NCI-H460 (cell line): ENCODE measurements at places on chromosomes 12 and 14.

DNA sequence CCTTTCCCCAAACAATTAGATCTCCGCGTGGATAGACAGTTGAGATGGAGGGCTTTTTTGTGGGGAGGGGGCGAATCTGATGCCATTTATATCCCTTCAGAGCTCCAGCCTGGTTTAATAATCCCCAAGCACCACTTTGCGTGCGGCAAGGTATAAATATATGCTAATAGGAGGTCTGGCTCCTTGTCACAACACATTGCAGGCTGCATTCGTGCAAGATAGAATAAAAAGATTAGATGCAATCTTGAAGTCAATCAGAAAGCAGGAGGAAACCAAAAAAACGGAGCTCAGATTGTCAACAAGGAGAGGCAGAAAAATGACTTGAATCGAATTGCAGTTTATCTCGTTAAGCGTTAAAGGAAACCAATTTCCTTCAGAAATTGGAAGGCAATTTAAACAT, 248.7 kb downstream of the SPTSSA start:
- no peak for DNase-seq

DNA sequence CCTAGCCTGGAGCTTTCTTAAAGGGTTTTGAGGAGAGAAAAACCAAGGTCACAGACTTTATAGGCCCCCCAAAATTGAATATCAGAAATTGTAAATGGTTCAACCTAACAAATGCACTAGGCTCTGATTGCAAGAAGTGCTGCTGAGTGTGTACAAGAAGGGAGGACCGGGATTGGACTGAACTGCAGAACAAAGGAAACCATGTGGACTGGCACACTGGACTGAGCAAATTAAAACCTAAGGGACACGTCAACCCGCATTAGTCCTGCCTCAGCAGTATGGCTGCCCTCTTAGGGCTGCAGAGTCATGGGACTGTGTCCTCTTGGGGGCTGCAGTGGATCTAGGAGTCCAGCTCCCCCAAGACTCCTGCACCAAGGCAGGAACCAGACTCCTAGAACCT, 842 bp upstream of the CISTR start:
- DNase-seq, result no peak

DNA sequence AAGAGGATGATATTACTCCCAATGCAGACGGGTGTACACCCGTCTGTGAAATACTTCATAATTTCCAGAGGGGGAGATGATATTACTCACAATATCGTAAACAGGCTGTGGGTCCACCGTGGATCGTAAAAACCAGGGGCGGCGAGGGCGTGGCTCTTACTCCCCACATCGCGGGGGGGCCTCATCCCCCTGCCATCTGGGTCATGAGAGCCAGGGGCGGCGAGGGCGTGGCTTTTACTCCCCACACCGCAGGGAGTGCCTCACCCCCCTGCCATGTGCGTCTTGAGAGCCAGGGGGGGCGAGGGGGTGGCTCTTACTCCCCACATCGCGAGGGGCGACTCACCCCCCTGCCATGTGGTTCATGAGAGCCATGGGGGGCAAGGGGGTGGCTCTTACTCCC, 86.2 kb upstream of the GNG2 start:
- DNase-seq, result no peak

DNA sequence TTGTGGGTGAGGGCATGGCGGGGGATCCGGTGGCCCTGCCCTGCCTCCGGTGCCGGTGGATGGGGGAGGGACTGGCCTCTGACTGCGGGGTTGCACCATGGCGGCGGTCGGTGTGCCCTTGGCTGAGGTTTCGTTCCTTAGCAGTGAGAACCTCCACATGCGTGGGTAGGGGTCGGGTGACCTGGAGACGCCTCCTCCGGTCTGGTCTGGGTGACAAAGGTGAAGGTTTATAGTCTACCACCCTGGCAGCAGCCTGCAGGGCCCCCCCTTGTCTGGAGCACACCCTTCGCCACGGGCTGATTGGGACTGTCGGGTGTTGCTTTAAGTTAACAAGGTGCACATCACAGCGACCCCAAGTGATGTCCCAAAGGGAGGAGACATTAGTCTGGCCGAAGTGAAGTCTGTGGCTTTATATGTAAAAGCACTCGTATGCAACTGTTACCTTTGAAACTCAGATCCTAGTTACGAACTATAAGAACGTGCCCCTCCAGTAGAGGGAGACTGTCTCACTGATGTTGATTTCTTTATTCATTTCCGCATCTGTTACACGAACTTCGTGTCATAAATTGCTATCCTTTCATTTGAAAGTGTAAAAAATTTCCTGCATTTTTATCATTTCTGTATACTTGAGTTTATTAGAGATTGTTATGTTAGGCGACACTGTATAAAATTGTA, 74.4 kb downstream of the WDR20 start:
- no peak for DNase-seq

DNA sequence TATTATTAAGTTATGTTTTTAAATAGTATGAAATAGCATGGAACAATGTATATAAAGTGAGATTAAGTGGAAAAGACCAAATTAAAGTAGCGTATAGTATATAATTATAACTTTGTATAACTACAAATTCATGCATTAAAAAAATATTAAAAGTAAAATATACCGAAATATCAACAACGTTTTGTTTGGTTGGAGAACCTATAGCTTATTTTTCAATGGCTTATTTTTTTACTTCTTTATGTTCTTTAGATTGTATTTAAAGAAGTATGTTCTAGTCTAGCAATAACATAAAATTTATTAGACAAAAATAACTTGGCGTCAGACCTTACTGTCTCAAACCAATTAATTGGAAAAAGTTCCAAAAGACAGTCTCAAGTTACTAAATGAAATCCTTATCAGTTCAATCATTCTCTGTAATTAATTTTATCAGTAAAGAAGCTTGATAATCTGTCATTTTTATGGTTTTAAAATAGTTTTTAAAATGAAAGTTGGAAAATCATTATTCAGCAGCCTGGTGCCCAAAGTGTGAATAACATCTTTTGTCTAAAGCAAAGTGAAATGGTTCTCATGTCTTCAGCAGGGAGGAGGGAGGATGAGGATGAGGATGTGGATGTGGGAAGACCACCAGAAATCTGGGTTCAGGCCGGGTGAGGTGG, 46.7 kb downstream of the IRAK3 start:
- DNase-seq, result no peak

GRCh38 chr14:57714487-57714931, 151.4 kb downstream of the SLC35F4 start:
- no peak for DNase-seq

DNA sequence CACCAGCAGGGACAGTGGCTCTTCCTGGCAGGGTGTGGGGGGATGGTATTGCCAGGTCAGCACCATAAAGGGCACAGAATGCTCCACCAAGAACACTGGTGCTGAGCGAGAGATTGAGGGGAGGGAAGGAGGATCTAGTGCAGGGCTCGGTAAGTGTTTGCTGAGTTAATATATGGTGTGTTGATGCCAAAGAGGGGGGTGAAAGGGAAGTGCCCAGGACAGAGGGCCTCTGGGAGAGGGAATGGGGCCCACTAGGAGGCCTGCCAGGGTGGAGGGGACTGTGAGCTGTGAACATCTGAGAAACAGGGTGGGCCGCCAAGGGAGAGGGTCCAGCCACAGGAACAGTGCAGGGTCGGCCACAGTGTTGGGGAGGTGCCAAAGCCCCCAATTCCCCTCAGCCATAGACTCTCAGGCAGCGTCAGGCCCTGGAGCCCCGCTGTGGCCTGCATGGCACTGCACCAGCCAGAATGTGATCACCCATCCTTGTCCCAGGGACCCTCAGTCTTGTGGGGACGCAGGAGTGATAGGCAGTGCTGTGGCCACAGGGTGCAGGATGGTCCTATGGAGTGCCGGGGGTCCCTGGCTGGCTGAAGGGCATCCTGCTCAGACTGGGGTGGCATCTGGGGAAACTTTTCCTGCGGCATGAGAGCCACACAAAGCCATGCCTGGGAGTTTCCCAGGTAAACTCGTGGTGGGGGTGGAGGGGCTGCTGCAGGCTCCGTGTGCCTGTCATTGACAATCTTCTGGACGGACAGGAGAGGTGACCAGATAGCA, 11.9 kb downstream of the RIN3 start:
- no peak for DNase-seq

DNA sequence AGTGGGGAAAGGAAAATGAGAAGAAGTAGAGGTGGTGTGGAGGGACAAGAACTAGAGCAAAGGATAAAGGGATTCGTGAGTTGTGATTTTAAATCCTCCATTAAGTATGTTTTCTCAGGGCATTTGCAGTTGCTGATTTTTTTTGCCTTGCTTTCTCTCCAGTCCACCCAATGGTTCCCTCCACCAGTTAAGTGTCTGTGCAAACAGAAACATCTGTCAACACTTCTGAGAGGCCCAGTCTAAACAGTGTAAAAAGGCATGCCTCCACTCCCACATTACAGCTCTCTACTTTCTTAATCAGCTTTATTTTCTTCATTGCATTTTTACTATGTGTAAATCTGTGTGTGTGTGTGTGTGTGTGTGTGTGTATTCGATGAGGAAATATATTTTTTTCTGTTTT, 141.2 kb downstream of the PPFIA2 start:
- no peak for DNase-seq

DNA sequence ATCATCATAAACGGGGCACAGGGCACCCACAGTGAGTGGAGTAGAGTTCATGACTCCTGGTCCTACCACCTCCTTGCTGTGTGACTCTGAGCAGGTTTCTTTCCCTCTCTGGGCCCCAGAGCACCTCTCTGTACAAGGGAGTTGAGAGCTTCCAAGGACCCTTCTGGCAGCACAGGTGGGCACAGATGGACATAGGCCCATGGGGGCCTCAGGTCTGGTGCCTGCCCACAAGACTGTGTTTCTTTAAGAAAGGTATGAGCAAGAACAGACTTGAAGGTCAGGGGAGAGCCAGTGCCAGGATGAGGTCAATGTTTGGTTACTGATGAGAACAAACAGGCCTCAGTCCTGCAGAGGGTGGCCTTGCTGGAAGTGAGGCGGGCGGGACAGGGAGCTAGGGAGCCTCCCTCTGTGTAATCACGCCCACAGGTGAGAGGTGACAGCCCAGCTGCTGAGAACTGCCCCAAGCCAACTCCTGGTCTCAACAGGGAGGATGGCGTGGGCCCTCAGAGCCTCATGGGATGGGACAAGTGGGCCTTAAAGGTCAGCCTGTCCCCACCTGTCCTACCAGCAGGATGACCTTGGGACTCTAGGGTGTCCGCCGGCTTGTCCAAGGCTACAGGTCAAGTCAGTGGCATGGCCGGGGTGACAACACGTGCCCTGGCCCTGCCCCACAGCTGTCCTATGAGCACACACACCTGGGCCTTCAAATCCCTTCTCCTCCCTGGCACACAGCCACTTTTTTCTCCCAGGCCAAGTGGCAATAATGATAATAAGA, 49.1 kb downstream of the CCDC85C start:
- no peak for DNase-seq

GRCh38 chr12:79886917-79887519, 47.9 kb downstream of the PPP1R12A start:
- DNase-seq, result peak; percentile 36

- peak; percentile 43 for DNase-seq
Measured at GRCh38 chr12:47276621-47277309, 197.0 kb upstream of the AMIGO2 start.

GRCh38 chr12:20555771-20556170, 139.4 kb upstream of the SLCO1C1 start:
- no peak for DNase-seq
